ENCODE measurements at places on chromosomes 4 and X.

GRCh38 chr4:5912614-5913019, 19.7 kb upstream of the CRMP1 start:
- DNase-seq, result no peak

DNA sequence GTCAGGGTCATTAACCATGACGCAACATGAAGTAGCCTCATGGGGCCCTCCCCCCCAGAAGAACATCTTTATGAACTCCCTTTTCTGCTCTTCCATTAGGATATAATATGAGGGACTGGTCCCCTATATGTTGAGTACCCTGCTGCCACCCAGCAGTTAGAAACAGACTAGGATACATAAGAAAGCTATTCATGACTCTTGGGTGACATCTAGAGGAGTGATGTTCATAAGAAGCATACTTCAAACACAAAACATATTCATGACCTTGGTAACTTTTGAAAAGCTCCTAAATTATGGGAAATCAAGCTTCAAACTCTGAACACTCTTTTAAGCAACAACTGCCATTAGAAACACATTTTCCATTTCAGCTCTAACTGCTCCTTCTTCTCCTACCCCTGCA, 155.2 kb upstream of the SPIN4 start:
- no peak for DNase-seq

DNA sequence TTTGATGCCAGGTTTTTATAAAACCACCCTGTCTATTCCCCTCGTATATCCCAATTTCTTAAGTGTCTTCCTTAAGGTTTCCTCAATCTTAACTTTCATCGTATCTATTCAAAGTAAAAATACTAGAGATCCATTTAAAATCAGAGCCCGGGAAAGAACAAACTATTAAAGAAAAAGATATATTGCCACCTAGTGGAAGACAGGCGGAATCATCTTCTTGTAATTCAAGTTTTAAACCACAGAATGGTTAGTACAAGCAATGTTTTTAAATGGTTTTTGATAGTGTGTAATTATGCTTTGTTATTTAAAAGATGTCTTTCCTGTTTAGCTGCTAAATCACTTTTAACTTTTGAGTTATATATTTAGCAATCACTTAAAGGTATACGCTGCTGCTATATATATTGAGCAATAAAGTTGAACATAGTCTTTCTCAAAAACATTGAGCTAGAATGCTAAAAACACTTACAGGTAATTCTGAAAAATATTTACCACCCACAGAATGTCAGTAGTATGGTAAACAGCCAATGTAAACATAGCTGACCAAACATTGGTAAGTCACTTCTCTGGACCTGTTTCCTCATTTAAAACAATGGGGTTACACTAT, 18.2 kb downstream of the PRDM8 start:
- DNase-seq, result no peak

- no peak for DNase-seq
These were observed 4.4 kb downstream of the LRCH2 start for GRCh38 chrX:115229337-115230003.

- DNase-seq, result no peak
These were observed 224.7 kb downstream of the CENPC start for GRCh38 chr4:67320645-67321044.

DNA sequence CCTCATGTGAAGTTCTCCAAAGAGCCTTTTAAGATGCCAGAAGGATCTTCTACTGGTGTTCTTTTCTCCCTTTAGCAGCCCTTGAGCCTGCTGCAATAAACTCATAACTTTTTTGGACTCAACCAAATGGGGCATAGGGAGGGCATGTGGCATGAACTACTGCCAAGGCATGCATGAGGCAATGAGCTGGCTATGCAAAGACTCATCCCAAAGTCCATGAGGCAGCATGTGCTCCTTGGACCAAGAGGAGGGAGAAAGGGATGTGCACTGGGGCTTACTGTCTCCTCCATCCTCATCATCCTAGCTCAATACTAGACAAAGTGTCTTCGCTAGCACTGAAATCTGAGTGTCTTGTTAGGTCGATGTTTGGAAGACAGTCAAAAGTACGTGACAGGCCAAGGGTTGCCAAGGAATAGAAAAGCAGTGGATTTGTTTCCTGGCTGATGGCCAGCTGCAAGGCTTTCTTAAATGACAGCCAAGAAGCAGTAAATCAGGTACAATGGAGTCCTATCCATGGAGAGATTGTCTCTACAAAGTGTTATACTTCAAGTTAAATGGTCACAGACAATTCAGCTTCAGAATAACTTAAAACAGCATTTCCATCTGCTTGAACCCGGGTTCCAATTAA, 44.5 kb upstream of the ATXN3L start:
- DNase-seq, result no peak

DNA sequence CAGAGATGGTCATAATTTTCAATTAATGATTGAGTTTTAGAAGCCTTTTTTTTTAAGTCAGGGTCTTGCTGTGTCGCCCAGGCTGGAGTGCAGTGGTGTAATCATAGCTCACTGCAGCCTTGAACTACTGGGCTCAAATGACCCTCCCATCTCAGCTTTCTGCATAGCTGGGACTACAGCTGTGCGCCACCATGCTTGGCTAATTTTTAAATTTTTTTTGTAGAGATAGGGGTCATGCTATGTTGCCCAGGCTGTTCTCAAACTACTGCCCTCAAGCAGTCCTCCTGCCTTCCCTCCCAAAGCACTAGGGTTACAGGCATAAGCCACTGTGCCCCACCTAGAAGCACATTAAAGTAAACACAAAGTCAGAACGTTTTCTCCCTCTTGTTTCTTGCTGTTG, 51.7 kb downstream of the HTT-AS start:
- DNase-seq, result no peak

DNA sequence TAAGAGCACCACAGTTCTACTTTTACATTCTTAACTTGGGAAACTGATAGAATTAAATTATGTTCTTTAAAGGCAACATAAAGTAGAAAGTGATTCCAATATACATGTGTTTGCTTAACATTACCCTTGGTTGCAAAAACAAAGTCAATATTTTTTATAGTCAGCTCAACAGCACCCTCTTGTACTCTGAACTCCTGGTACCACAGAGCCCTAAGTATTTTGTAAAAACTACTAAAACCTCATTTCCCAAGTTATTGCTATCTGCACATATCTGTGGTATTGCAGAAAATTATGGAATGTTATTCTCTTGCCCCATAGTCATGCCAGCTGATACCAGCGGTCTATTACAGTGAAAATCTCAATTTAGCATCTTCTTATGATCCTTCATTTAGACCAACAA, 2.9 kb downstream of the KIF4A start:
- DNase-seq, result no peak

DNA sequence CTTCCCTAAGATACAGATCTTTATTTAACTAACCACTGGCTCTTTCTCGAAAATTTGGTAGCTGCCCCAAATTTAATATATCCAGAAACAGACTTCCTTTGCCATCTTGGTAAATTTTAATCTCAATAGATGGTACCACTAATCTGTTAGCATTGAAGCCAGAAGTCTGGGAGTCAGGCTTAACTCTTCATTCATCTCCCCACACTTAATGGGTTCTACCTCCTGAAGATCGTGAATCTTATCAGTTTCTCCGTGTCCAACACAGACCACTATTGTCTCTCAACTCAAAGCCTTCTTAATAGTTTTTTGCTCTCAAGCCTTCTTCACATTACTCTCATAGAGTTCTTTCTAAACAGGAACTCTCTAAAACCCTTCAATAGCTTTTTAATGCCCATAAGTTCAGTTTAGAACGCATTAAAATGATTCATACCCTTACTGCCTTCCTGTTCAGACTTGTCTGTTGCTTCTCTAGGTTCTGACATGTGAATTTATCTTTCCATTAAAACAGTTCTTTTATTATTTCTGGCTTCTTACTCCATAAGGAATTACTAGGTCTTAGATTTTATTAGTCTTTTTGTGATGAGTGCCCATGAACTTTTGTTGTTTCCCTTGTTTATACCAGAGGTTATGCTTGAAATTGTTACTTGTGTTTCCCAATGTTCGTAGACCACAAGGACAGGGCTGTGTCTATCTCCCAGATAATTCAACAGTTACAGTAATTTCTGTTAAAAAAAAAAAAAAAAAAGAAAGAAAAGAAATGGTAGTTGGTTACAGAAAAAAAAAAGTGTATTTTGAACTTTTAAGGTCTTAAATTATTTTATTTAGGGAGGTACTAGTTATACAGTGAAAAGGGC, 54.7 kb downstream of the SMARCAD1 start:
- DNase-seq, result no peak

GRCh38 chr4:96455045-96455720, 615.3 kb downstream of the PDHA2 start:
- no peak for DNase-seq
